ENCODE measurements at places on chromosomes 16 and 17.

- no peak for DNase-seq
Measured at GRCh38 chr16:86727131-86727530, 148.8 kb downstream of the FOXL1 start.

- DNase-seq = no peak
Measured at GRCh38 chr17:65449495-65449894, 112.0 kb downstream of the AXIN2 start.

DNA sequence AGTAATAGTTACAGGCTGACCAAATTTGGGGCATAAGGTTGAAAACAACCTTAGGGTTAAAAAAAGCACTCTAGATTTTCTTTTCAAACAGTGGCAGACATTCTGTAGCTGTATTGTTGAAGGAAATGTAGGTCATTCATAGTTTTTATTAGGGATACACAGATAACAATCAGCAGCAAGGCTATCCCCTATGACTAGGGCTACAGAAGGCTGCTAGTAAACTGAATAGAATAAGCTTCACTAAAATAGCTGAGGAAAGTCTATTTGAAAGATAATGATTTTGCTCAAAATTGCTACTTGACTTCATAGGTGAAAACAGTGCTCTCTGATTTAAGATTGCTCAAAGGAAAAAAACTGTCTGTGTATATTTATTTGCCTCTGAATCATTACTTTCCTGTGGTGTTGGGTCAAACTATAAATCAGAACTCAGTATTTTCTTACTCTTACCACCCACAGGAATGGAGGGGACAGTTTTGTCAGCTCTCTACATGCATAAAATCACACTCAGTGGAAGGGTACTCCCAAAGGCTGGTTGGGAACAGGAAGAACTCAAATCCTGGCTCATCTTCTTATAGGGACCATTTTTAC, 24.8 kb downstream of the RPGRIP1L start:
- no peak for DNase-seq

DNA sequence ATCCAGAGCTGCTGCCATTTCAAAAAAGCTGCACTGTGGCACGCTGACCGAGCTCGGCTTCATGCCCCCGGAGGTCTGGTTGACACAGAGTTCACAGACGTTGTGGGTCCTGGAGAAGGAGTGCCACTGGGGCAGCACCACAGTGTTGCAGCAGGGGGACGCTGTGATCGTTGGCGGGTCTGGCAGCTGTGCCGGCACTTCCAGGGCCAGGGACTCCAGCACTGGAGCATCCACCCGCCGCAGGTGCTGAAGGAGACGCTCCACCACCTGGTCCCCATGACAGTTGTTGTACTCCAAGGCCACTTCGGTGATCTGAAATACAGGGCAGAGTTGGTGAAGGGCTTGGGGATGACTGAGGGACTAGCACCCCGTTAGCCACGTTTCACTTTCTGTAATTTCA, 23.5 kb downstream of the SNN start:
- DNase-seq = no peak

DNA sequence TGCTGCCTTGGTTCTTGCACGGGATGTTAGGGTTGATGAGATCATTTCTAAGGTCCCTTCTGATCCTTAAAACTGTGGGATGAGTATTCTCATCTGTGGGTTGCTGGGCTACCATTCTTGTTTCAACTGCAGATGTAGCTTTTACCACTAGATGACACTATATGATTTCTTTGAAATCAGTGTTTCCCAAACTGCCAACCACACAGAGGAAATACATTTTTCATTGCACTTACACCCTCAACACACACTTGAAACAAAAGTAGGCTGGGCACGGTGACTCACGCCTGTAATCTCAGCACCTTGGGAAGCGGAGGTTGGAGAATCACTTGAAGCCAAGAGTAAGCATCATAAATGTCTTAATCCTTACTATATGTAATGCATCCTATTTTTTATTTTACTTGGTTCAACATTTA, 15.3 kb downstream of the LCMT1 start:
- DNase-seq = no peak
